ENCODE measurements at places on chromosomes 13 and 19.

DNA sequence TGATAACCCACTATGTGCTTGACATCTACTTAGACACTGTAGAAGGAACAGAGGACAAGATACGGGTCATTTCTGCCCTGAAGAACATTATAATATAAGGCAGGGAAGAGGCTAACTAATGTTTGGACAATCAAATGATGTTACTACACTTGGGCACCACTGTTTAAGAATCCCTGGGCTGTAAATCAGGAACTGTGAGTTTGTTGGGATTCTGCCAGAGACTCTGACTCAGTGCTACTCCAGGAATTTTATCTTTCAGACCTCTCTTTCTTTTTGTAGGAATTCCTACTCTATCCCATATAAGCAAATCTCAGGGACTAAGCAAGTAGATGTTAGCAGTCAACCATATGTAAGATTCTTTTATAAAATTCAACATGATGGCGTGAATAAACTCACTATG is 3.1 kb upstream of the ZNF471 start:
- DNase-seq = no peak

DNA sequence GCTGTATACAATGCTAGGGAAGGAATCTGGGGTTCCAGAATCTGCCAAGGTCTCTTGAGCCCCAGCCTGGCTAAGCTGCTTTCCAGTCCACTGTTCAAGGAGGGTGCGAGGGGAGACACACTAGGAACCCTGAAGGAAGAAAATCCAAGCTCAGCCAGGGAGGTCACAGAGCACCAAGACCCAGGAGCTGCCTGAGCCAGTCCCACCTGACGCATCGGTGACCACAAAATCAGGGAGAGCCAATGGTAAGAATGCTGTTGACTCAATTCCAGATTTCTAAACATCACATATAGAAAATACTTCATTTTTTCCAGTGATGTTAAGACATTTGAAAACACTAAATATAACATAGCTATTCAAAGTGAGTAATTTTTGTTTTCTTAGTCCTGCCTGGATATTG is 50.1 kb downstream of the CEP89 start:
- no peak for DNase-seq

DNA sequence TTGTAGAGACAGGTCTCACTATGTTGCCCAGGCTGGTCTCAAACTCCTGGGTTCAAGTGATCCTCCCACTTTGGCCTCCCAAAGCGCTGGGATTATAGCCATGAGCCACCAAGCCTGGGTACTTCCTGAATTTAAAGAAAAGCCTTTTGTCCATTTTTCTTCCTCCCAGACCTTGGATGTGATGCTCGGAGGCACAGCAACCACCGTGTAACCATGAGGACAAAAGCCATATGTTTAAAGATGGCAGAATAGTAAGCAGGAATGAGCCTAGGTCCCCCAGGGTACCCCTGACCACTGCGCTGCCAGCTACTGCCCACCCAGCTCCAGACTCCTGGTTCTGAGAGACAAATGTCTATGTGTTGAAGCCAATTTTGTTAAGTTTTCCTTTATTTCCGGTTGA is 31.1 kb downstream of the ZC3H4 start:
- no peak for DNase-seq

- DNase-seq = no peak
Measured at GRCh38 chr19:32811151-32811550, 58.4 kb downstream of the SLC7A9 start.

GRCh38 chr13:40776681-40777165 is 5.7 kb upstream of the MRPS31 start:
- DNase-seq = no peak

DNA sequence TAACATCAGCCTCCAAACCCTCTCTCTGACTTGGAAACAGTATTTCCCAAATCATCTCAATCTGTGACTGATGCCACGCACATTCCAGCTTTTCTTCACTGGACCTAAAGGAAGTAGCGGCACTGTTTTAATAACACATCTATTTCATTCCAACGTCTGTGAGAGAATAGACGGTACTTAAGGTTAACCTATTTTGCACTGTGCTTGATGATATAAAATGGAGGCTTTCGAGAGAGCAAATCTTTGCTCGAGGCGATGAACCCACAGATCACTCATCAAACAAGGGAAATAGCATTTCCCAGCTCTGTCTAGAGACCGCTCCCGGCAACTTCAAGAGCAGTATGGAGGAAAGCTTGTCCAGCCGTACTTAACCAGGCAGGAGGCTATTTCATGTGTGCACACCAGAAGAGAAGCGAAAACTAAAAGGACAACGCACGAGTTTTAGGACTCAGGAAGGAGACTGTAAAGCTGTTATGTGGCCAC is 2.9 kb downstream of the UBL3 start:
- DNase-seq = peak; percentile 26

DNA sequence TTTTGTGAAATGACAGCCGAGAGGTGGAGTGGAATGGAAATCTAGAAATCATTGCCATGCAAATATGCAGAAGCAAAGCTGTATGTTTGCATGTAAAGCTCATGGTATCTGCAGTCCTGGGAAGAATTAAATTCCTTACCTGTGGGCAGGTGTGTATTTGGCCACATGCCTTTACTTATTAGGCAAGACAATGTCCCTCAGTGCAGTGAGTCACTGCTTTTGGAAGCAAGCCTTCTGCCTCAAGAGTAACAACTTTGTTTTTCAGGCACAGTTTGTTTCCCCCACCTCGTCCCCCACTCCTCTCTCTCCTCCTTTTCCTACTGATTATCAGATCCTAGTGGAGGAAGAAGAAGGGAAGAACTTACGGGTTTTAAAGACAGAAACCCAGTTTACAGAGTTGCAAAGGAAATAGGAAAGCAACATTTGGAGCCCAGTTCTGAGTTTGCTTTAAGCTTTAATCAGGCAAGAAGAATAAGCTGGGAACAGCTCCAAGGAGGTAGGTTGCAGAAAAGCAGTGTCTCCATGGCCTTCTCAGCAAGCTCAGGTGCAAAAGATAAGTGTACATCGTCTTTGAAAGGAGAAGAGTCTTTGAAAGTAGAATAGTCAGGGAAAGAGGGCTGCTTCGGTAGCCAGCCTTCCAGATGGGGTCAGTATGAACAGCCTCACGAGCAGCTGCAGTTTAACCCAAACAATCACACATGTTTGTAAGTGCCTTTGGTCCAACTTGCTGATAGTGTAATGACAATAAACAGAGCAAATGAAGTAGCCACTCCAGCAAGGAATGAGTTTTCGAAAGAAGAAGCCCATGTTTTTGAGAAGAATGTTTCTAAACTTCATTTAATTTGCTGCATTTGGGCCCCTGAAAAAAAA is 190.1 kb downstream of the KLF5 start:
- DNase-seq = peak; percentile 4

DNA sequence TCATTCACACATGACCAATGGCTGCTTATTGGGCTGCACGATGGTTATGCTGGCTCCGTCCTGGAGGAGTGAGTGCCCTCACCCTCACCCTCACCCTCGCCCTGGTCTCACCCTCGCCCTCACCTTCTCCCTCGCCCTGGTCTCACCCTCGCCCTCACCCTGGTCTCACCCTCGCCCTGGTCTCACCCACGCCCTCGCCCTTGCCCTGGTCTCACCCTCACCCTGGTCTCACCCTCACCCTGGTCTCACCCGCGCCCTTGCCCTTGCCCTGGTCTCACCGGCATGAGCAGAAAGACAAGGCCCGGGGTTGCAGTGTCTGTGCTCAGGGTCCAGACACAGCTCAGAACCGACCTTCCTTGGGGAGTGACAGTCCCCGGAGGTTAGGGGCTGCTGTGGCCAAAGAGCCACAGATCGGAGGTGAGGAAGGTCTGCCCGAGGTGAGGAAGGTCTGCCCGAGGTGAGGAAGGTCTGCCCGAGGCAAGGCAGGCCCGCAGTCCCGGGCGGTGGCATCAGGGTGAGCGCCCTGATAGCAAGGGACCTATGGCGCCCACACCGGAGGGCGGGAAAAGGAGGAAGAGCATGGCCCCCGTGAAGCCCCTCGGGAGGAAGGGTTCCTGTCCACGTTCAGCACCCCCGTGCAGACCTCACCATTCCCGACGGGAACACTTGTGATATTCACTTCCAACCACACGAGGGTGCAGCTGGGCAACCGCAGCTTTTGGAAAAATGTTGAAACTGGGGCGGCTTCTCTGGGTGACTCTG is 65.6 kb downstream of the MCF2L start:
- DNase-seq = peak; percentile 54

GRCh38 chr13:20528452-20528851 is 2.8 kb upstream of the CRYL1 start:
- no peak for DNase-seq

DNA sequence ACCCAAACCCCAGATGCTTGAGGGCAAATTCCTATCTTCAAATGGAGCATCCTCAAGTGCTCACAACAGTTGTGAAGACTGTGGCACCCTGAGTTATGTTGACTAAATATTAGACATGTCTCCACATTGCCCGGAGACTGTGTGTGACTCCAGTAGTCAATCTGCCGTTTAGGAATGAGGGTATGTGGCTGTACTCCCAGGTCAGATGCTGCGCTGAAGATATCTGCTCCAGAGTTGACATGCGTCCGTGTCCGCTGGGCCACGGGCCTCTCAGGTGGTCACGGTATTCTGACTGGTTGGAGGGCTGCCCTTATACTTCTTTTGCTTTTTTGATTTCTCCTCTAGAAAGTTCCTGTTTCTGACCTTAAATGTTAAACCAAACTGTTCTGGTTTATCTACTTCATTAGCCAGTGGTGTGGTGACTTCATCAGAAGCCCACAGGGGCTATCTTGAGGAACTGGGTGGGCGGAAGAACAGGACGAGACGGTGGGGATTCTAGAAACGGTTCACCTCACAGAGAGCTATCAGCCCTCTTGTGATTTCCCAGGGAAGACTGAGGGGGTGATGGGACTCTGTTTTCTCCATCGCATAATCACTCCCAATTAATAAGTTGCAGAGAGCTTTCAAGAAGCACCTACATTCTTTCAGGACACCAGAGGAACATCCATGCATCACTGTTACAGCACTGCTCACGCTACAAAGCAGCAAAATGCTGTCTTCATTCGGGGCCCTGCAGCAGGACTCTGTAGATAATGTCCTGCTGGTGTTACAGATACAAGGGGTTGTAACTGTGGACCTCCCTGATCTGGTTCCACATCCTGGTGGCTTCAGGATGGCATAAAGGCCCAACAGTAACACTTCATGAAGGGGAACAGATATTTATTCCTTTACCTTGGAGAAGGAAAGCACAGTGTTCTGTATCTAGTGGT is 1.3 kb upstream of the LCP1 start:
- DNase-seq = no peak

- no peak for DNase-seq
Measured at GRCh38 chr13:80871481-80871880, 530.6 kb upstream of the SPRY2 start.

GRCh38 chr13:57045826-57046546 is 94.7 kb upstream of the PRR20A start:
- no peak for DNase-seq

DNA sequence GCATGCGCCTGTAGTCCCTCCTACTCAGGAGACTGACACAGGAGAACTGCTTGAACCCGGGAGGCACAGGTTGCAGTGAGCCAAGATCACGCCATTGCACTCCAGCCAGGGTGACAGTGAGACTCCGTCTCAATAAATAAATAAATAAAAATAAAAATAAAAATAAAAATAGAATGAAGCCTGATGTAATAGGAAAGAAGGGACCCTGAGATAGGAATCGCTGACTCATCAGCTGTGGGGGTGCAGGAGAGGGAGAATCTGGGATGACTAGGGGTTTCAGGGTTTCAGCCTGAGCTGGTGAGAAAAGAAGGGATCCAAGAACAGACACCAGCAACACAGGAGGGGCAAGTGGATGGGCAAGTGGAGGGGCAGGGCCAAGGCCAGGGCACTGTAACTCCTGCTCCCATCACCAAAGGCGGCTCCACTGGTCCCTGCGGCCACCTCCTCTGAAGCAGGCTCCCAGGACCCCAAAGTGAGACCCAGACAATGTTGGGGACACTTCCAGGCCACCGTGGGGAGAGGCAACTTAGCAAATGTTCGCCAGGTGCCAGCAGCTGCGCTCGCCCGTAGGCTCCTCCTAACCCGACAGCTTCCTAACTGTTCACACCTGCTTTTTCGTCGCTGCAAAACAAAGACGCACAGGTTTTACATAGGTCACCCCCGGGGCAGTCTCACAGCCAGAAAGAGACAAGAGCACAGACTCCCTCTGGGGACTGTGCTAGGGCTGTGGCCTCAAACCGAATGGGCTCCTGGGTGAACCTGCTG is 1.2 kb downstream of the HAUS8 start:
- DNase-seq = no peak

- no peak for DNase-seq
Measured at GRCh38 chr13:20431080-20431479, 94.6 kb downstream of the CRYL1 start.

Measured in A549 (cell line).